Left lung (tissue), 14 donors: ENCODE measurements at places on chromosomes 2 and 18. TPM values are rescaled to one million over a fixed set of nuclear protein-coding genes. Genes with fewer than 3 reads are reported as not detected.

- no peak for DNase-seq
Observed at GRCh38 chr2:27795093-27795834, 23.7 kb downstream of the MRPL33 start.

DNA sequence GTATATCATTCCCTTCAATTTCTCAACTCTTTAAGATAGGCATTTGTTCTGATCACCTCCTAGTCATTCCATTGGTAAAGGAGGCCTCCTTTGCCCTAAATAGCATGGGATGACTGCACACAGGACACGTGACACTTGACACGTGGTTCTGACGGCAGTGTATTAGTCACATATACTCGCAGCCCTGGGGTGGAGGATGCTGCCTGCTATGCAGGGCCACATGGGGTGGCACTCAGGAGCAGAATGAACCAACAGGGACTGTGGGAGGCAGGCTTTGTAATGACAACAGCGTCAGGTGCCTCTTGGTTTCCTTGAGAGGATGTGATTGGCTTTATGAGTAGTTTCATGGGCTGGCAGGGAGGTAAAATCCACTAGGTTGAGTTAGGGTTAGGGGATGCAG lies 9.3 kb upstream of the KCNS3 start:
- no peak for DNase-seq

- no peak for DNase-seq
Observed at GRCh38 chr2:185012643-185013042, 414.3 kb downstream of the ZNF804A start.

DNA sequence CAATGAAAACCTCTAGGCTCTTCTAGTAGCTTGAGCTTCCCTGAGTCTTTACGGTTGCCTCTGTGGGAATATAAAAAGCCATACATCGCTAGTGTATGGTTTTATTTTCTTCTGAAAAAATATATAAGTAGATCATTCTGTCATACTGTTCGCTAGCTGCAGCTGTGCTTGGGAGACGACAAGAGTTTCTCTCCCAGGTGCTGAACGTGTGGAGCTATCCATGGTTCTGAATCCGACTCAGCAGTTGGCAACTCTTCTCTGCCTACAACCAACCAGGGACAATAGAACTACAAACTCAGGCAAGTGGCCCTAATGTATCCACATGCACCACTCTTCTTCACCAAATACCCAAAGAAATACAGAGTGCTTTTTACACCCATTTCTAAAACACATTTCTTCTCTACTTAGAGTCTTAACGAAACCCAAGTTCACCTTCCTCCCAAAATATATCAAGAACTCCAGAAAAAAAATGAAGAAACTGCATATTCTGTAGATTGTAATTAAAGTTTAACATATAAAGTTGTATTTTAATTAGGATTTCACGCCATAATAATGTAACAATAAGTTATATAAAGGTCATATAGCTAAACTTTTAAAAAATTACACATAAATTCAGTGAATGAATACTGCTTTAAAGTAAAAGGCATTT lies 2.2 kb upstream of the KCNH7 start:
- peak; percentile 82 for DNase-seq

GRCh38 chr2:85790499-85791188 lies 36.9 kb downstream of the ATOH8 start:
- DNase-seq, result peak; percentile 75

- DNase-seq, result no peak
Observed at GRCh38 chr18:499776-500631, 497 bp downstream of the COLEC12 start.

GRCh38 chr18:8654503-8655451 lies 45.5 kb downstream of the RAB12 start:
- DNase-seq, result no peak

DNA sequence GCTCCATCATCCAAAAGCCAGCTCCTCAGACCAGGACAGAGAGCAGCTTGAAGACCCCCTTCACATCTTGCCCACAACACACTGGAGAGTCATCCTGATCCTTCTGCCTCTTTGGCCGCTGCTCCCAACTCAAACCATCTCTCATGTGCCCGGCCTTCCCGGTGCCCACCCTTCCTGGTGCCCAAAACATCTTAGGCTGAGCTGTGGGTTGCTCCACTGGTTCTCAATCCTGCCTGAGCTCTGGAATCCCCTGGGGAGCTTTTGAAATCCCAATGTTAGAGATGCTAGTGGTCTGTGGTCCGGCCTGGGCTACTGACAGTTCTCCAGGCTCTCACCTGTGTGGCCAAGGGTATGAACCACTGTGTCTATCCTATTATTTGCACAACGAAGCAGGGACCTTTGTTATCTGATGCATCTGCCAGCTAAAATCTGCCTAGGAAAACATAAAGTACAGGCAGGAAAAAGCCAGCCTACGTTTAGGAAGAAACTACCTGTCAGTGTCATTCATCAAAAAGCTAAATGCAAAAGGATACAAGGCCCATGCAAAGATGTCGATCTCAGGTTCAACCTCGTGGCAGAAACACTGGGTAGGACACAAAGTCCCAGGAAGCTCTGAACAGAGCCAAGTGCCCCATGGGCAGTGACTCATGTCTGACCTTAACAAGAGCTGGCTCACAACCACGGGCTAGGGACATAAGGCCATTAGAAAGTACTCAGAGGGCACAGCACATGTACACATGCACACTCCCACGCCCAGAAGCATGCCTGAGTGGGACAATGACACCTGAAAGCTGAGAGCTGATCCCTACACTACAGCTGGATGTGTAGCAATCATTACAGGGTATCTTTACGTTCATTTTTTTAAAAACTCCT lies 30.8 kb downstream of the TBC1D8 start:
- DNase-seq, result no peak

- DNase-seq, result peak; percentile 28
Observed at GRCh38 chr2:191927319-191927867, 80.5 kb upstream of the CAVIN2 start.

- DNase-seq, result no peak
Observed at GRCh38 chr18:31990823-31991222, 27.8 kb upstream of the RNF125 start.

GRCh38 chr2:196160101-196160500 lies 11.3 kb downstream of the STK17B start:
- peak; percentile 39 for DNase-seq

GRCh38 chr2:40450066-40450795 lies 1.7 kb downstream of the SLC8A1 start:
- no peak for DNase-seq

The PROKR1 gene
- total RNA-seq, result not detected

The SKA1 gene
- total RNA-seq, result 3.4 TPM

The ATOH8 gene
- 27.1 TPM for total RNA-seq

The EFR3B gene
- 9.2 TPM for total RNA-seq
